ENCODE measurements at places on chromosomes 11 and 22.

DNA sequence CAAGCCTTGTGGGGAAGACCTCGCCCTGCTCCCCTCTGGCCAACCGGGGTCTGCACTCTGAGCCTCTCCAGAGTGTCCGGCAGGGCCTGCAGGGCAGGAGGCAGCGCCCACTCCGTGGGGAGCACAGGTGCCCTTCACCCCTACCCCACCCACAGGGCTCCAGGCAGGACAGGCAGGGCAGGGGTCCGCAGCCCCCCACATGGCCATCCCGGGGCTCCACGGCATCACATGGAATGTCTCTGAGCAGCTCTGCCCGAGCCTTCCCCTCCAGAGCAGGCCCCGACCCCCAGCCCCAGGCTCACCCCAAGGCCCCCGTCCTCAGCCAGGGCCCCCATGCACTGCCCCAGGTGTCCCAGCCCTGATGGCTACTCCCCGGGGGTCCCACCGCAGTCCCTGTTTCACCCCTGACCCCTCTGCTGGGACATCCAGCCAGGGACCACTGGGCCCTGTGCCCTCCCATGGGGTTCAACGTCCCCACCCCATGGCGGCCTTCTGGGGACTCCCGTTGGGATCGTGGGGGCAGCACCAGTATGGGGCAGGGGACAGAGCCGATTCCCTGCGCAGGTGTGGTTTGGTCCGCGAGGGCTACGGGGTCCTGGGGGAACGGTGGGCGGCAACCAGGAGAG is 77.7 kb downstream of the BRD1 start:
- no peak for DNase-seq

- DNase-seq: no peak
Observed at GRCh38 chr11:8386134-8386864, 122.6 kb upstream of the LMO1 start.

DNA sequence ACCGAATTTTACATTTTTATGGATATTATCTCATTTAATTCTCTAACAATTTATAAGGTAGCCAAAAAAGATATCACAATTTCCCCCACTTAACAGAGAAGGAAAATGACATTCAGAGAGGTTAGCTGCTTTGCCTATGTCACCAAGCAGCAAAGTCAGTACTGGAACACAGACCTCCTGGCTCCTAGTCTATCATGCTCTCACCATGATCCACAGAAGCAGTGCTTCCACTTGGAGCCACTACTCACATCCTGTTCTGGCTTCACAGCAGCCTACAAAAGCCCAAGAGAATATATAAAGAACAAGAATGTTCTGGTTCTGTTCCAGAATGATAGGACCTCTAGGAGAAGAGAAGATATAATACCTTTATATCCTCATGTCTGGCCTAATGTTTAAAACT is 59.5 kb upstream of the SCUBE2 start:
- no peak for DNase-seq

DNA sequence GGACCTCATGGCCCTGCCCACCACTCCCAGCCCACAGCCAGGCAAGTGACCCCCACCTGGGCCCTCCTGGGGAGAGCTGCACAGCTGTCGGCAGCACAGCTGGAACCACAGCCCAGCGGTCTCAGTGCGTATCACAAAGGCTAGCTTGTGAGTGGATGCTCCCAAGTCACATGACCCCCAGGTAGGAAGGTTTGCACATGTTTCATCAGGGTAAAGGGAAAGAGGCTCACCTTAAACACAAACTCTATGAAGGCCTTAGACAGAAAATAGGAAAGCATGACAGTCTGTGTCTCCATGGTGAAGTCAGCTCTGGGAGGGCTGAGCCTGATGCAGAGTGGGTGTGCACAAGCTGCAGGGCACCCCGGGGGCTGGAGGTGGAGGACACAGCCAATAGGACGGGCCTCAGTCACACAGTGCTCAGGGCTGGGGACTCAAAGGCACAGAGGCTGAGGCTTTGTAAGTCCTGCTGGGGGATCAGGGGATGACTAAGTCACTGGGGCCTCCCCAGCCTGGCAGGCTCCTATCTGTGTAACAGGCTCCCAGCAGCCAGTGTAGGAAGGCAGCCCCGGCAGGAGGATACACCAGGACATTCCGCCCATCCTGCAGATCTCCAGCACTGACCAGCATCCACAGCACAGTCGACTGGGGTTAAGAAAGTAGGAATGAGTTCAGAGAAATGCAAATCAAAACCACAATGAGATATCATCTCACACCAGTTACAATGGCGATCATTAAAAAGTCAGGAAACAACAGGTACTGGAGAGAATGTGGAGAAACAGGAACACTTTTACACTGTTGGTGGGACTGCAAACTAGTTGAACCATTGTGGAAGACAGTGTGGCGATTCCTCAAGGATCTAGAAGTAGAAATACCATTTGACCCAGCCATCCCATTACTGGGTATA is 22.0 kb downstream of the CELSR1 start:
- DNase-seq: no peak

DNA sequence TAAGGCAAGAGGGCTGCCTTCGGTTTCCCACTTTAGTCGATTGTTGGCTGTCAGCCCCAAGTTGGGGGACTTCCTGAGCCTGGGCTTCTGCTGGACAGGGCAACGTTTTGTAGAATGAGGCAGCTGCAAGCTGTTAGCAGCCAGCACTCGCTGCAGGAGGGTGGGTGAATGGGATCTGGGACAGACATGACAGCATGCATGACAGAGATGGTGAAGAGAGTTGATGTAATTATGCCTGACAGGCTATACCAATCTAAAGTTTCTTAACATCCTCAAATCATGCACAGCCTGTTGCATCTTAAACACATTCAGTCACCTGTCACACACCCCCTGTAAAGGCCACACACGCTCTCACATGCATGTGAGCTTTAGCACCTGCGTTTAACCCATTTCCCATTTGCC is 49.2 kb downstream of the CWC15 start:
- peak; percentile 8 for DNase-seq
